ENCODE measurements at places on chromosomes 5 and 9.

GRCh38 chr9:70988551-70988950 lies 132.9 kb downstream of the TRPM3 start:
- no peak for DNase-seq

- peak; percentile 60 for DNase-seq
These were observed 22.4 kb upstream of the SLC36A1 start for GRCh38 chr5:151424892-151425523.

DNA sequence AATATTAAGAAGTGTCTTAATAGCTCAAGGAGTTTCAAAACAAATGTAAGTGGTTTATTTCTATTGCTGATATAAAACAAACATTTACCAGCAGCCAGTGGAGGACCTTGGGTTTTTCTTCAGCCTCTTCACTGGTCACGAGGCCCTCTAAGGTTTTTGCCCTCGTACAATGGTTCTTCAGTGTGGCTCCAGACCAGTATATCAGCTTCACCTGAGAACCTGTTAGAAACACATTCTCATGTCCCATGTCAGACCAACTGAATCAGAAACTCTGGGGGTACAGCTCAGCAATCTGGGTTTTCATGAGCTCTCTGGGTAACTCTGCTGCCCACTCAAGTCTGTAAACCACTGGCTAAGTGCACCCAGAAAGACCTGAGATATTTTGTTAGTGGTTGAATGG lies 12.9 kb downstream of the WWC1 start:
- no peak for DNase-seq

DNA sequence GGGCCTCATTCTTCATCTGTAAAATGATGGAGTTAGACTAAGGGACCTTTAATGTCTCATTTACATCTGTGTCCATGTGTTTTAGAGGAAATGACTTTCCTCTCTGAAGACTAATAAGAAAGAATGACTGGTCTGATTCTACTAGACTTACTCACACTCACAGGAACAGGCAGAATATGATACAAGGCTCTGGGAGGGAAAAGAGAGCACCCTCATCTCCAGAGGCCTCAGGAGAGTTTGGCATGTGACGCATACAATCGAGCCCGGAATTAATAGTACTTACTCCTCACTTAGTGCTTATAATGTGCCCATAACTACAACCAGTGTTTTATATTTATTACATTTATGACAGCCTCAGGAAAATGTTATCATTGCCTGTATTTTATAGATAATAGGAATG lies 608.7 kb downstream of the KCTD16 start:
- DNase-seq = no peak

GRCh38 chr9:88230612-88231011 lies 92.3 kb upstream of the SPATA31C2 start:
- DNase-seq = no peak

DNA sequence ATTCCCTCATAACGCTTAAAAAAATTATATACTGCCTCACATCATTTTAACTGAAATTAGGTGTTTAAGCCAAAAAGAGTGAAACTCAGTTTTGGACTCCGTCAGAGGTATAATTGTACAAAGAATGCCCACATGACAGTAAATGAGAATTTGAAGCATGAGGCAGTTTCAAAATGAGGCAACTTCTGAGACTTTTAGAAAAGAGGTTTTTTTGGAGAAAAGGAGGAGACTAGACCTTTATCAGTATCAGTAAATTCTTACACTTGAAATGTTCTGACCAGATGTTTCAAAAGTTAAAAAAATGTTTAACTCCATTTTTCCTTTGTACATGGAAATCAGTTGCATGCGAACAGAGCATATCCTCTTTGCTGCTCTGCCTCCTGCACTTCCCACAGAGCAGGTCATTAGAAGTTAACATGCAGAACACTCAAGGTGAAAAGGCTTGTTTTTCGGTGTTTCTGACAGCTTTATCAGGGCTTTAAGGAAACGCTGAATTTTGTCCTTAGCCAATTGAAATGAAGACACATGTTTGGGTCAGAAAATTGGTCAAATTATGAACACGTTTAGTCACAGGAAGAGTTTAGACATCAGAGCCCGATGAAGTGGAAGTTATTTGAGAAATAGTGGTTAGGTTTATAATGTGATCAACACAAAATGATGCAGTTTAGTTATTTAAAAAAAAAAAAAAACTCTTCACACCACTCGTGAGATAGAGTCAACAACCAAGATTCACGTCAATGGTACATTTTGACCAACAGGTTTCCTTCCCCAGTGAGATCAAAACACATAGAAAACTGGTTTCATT lies 59.5 kb downstream of the PIK3R1 start:
- DNase-seq = no peak

- no peak for DNase-seq
These were observed 34.8 kb downstream of the TSPAN17 start for GRCh38 chr5:176682016-176682531.

GRCh38 chr5:637581-638450 lies 25.7 kb downstream of the CEP72 start:
- no peak for DNase-seq

DNA sequence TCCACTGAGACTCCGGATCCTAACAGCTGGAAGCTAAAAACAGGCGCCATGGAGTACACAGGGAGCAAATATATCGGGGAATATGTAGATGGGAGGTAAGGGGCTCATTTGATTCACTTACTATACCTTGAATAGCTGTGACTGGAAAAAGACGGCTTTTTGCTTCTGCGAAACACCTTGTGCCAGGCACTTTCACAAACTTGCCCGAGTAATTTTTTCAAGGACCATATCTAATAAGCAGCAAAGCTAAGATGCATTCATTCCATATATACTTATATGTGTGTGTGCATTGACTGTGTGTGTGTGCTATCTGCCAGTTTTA lies 178 bp downstream of the MORN5 start:
- DNase-seq = no peak

- no peak for DNase-seq
These were observed 40.2 kb upstream of the TMED7 start for GRCh38 chr5:115666023-115666422.

GRCh38 chr9:16794871-16795639 lies 75.4 kb downstream of the BNC2 start:
- DNase-seq = no peak

- no peak for DNase-seq
These were observed 7.8 kb upstream of the ANP32B start for GRCh38 chr9:97975376-97975775.

All from iPS-NIHi11 (cell line).